Activated CD4-positive, alpha-beta T cell treated with anti-CD3 and anti-CD28 coated beads for 48 hours (primary cell): ENCODE measurements at places on chromosomes 12 and 14.
A peak's percentile ranks its signal among the peaks of the same experiment; 100 is the strongest.

DNA sequence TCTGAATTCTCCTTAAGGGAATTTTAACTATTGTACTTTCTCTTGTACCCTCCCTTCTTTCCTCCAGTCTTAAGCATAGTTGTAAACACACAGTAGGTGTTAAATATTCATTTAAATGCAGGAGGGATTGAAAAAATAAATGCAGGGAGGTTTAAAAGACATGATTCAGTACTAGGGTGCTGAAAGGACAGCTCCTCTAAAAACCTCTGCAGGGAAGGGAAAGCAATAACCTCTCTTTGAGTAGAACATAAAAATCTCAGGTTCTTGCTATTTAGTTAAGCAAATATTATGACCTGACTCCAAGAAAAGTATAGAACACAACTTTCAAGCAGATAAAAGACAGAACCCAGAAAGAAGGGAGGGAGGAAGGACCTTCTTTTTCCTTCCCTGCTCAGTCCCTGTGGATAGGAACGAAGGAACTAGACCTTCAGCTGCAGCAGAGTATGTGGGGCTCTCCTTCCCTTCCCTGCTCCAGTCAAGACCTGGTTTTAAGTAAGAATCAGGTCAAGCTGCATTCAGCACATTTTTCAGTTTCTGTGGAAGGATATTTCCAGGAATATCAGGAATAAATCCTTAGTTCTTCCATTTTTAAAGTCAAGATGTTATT is 4.7 kb downstream of the MAP3K9 start:
- no peak for DNase-seq

- DNase-seq = no peak
These were observed 438.2 kb downstream of the BCAT1 start for GRCh38 chr12:24510581-24511125.

GRCh38 chr12:70393787-70394499 is 27.9 kb downstream of the KCNMB4 start:
- no peak for DNase-seq

DNA sequence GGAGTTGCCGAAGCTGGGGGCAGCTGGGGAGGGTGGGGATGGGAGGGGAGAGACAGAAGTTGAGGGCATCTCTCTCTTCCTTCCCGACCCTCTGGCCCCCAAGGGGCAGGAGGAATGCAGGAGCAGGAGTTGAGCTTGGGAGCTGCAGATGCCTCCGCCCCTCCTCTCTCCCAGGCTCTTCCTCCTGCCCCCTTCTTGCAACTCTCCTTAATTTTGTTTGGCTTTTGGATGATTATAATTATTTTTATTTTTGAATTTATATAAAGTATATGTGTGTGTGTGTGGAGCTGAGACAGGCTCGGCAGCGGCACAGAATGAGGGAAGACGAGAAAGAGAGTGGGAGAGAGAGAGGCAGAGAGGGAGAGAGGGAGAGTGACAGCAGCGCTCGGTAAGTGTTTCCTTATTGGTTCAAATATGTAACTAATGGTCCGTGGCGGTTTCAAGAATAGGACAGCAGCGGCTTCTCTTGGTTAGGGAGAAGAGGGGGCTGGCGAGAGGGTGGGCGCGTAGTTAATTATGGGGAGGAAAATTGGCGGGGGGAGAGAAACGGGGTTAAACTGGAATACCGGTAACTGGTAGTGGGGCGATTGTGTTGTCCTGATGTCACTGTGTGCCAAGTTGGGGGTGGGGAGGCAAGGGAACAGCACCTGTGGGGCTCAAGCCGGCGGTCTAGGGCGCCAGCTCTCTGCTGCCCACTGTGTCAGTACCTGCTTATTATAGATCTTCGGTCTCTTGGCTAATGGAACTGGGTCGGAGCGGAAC is 8.4 kb downstream of the HOXC8 start:
- DNase-seq = no peak

DNA sequence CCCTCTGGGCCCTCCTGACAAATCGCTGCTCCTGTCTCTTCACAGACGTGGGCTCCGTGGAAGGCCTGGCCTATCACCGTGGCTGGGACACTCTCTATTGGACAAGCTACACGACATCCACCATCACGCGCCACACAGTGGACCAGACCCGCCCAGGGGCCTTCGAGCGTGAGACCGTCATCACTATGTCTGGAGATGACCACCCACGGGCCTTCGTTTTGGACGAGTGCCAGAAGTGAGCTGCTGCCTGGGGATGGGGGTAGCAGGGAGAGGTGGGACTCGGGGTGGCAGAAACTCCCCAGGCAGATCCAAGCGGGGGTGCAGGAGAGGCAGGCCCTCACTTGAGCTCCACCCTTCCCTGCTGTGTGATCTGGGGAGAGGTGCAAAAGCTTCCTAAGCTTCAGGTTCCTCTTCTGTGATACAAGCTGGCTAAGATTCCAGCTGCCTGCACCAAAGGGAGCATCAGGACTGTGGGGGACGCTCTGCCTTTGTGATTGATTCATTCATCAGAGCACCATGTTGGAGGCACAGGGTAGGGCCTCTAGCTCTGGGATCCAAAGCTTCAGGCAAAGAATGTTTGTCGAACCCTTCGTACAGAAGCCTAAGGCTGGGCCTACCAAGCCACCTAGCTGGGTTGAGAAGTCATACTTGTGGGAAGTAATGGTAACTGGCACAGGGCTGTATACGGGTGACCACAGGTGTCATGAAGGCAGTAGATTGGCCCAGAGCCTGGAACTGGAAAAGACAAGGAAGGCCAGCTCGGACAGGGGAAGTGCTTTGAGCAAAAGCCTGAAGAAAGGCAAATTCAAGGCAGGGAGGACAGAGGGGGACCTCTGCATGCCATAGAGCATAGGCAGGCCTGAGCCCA is 29.1 kb upstream of the NXPH4 start:
- DNase-seq = no peak

DNA sequence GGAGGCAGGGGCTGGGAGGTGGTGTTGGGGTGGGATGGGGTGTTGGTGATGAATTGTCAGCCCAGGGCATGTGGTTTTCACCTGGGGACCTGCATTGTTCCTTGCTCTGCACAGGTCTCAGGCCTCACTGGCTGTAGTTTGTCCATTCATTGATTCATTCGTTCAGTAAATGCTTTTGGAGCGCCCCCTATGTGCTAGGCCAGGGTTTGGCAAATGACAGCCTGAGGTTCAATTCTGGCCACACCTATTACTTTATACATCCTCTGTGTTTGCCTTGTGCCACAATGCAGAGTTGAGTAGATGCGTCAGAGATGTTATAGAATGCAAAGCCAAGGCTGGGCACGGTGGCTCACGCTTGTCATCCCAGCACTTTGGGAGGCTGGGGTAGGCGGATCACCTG is 4.7 kb downstream of the ADCK1 start:
- DNase-seq = peak; percentile 61

GRCh38 chr14:69153873-69154270 is 953 bp upstream of the DCAF5 start:
- no peak for DNase-seq

DNA sequence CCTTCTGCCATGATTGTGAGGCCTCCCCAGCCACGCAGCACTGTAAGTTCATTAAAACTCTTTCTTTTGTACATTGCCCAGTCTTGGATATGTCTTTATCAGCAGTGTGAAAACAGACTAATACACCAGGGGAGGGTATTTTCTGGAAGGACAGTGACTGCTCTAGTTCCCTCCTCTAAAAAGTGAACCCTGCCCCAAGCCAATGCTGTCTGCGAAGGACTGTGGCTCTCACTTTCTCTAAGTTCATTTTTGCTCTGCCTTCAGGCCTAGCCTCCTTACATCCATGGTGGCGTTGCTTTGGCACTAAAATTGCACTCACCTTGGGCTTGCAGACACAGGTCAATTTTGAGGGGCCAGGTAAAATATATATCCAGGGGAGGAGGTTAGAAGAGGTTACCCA is 323.0 kb downstream of the VRK1 start:
- DNase-seq = no peak

DNA sequence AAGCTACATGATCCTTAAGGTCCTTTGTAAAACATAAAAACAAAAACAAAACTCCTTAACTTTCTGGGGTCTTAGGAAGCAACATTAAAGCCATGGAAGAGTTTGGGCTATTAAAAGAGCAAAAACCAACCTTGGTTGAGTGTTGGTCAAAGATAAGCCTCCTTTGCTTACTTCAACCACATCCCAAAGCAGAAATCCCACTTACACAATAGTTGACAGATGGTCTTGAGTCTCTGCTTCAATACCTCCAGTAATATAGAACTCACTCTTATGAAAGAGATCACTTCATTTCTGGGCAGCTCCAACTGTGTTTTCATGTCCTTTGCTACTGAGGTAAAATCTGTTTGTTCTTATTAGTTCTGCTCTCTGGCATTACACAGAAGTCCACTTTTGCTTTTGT is 125.8 kb downstream of the SLC38A4 start:
- DNase-seq = no peak

DNA sequence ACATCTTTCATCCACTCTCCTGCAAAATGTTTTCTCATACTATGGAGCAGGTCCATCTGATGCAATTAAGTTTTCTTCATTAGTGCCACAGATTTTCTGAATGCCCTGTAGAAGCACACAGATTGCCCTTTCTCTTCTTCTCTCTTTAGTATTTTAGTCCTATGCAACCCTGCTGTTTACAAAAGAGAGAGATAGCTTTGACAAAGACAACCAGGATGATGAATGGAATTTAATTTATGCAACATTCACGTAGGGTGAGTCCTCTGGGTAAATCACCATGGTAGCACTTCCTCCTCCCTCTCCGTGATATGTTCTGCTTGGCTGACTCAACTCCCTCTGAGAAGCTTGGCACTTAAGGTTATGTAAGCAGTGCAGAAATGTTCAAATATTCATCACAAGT is 400.9 kb upstream of the PDE3A start:
- DNase-seq = no peak

DNA sequence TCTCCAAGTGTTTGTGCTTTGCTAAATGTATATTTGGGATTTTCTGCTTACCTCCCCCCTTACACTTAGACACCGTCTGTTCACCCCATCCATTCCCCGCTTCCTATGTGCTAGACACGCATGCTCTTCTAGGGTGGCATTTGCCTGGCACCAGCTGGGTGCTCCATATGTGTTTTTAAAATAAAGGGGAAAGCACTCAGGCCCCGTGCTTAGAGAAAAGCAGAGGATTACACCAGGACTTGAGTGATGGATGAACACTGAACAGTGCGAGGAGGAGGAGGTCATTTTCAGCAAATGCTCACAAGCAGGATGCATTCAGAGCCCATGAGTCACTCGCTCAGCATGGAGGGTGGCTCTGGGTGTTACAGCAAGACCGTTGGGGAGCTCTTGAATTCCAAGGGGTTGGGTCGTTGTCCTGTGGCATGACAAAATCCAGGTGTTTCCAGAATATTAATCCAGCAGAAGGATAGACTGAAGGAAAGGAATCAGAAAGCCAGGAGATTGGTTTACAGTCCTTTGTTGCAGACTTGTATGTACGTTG is 2.9 kb upstream of the BDKRB1 start:
- DNase-seq = no peak
